ENCODE measurements at places on chromosomes 6 and 20.

DNA sequence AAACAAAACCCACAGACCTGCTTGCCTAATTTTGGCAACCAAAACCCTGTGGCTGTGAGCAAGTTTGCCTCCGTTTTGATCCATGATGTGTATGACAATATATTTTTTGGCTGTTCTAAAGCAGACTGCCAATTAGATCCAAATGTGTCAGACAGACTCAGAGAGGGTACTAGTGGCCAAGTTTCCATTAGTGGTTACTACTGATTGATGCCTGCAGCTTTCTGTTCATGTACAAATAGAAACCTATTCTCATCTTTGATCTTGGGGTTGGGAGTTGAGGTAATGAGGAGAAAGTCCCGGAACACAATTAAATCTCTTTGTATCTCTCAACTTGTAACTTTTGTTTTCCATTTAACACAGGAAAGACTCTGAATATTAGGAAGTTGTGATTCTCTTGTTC is 100.9 kb downstream of the RNF144B start:
- no peak for DNase-seq

DNA sequence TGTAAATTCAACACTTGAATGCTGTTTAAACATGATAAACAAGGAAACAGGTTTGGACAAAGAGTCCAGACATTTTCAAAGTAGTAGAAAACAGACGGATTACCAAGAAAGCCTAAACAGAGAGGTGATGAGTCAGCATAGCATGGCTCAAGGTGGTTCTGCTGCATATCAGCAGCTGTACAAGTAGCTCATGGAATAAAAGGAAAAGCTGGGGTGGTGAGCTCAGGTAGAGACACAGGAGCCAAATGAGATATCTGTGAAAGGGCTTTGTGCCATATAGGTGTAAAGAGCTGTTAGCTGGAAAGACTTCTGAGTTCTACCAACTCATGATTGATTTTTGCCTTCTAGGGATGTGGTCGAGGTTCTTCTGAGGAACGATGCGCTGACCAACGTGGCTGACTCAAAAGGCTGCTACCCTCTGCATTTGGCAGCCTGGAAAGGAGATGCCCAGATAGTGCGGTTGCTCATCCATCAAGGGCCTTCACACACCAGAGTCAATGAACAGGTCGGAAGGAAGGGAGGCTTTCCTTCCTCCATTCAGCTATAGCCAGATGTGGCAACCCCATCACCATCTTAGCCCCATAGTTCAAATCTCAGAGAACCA is 80.7 kb downstream of the ANKS1A start:
- no peak for DNase-seq

DNA sequence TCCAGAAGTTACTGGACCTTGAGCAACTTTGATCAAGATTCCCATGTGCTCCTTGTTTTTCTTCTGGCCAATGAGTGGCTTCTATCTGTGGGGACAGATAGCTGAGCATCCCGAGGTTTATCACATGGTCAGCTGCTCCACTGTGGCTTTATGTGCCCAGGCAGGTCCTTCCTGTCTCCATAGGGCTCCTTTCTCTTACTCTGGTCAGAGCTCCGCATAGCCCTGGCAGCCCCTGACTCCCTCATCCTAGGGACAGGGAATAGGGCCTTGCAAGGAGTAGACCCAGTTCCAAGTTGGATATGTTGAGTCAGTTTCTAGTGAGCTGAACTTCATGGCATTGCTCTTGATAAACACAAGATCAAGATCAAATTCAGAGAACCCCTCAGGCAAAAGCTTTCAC is 6.4 kb upstream of the MAS1L start:
- DNase-seq = no peak

GRCh38 chr6:163836876-163837690 is 422.6 kb downstream of the QKI start:
- DNase-seq = no peak

DNA sequence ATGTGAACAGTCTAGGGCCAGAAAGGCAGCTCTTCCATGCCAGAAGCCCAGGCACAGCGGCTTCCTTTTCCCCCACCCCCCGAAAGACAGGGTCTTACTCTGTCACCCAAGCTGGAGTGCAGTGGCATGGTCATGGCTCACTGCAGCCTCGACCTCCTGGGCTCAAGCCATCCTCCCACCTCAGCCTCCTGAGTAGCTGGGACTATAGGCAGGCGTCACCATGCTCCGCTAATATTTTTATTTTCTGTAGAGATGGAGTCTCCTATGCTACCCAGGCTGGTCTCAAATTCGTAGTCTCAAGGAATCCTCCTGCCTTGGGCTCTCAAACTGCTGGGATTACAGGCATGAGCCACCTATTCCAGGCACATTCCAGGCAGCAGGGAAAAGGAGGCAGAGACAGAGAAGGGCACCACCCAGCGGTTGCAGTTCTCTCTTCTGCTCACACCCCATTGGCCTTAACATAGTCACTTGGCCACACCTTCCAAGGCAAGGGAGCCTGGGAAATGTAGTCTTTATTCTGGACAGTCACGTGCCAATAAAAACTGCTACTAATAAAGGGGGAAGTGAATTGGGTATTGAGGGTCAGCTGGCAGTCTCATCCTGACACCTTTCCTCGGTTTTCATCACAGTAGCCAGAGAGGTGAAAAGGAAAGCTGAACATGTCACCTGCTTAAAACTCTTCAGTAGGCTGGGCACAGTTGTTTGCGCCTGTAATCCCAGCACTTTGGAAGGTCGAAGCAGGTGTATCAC is 205.9 kb downstream of the ZMYND8 start:
- peak; percentile 59 for DNase-seq

GRCh38 chr20:22402550-22402949 is 181.8 kb downstream of the FOXA2 start:
- DNase-seq = no peak

DNA sequence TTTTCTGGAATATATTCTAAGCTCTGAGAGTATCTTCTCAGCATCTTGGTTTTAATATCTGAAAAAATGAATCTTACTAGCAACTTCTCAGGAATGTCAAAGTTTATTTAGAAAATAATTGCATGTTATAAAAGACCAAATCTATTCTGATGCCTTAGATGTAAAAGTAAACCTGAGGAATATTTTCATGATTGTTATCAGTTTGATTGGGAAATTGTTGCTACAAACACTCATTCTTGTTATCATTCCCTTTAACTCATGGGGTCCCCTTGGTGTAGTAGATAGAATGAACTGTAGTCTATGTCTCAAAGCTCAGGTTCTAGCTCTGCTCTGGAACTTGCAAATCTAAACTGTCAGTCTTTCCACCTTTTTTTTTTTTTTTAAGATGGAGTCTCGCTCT is 50.0 kb downstream of the SNRNP48 start:
- no peak for DNase-seq

- DNase-seq = no peak
Observed at GRCh38 chr6:10341605-10342004, 73.3 kb downstream of the TFAP2A start.

GRCh38 chr6:111721753-111722154 is 116.1 kb upstream of the TRAF3IP2 start:
- DNase-seq = no peak

- DNase-seq = no peak
Observed at GRCh38 chr6:134593887-134594286, 276.0 kb upstream of the SGK1 start.

GRCh38 chr6:142740449-142740848 is 204.5 kb downstream of the HIVEP2 start:
- DNase-seq = no peak

GRCh38 chr6:63371104-63371715 is 51.4 kb upstream of the LGSN start:
- DNase-seq = no peak

- DNase-seq = no peak
Observed at GRCh38 chr6:39558079-39558478, 167.1 kb downstream of the KIF6 start.
